ENCODE measurements at places on chromosomes 12 and 14.

DNA sequence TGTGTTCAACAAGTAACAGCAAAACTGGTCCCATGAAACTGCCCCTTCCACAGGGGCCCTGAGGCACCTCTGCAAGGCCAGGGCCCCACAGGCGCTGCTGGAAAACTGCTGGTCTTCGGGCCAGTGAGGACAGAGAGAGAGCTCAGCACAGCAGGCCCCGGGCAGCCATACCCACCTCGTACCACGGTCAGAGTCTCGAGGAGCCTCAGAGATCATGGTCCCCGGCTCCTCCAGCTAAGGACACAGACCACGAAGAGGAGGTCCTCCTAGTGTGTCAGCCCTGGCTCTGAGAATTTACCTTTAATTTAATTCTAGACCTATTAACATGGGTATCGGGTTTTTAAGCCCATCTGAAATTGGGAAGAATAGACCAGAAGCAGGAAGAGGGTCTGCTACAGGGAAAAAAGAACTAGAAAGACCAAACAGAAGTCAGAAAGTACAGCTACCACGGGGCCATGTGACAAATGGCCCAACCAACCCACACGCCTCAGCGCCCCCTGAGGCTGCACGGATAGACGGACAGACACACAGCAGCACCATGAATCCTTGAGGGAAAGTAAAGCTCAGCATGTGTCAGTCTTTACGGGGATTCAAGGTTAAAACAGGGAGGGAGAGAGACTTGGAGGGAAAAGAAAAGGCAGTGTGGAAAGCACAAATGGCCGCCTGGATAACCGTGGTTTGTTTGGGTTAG, 22.9 kb downstream of the ANKRD9 start:
- DNase-seq: no peak

DNA sequence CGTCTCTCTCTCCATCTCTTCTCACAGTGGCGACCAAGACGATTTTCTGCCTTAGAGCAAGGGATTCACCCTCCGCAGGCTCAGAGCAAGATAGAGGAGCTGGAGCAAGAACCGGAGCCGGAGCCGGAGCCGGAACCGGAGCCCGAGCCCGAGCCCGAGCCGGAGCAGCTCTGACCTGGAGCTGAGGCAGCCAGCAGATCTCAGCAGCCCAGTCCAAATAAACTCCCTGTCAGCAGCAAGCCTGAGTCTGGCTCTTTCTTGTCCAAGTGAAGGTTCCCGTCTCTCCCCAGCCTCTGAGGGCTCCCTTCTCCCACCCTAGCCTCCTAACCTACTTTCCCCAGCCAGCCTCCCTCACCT, 5.9 kb downstream of the LAG3 start:
- no peak for DNase-seq

GRCh38 chr12:42422785-42423184, 96.8 kb downstream of the PPHLN1 start:
- DNase-seq: no peak

DNA sequence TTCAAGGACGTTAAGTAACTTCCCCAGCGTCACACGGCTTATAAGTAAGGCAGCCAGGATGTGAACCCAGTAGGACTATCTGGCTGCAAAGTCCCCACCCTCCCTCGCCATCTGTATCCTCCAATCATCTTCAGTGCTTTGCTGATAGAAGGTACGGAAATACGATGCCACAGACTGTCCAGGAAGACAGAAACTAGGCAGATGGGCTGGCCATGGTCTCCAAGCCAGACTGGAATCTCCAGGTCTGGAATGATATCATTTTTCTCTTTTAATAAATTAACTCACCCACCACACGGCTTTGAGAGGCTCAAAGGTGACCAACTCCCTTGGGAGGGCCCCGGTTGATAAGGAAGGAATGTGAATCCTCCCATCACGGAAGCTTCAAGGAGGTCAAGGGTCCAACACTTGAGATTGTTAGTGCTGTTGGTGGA, 16.3 kb upstream of the BDKRB1 start:
- no peak for DNase-seq

GRCh38 chr12:25932971-25933370, 25.5 kb upstream of the RASSF8 start:
- no peak for DNase-seq

GRCh38 chr14:60051721-60052221, 40.0 kb upstream of the PCNX4 start:
- DNase-seq: no peak

DNA sequence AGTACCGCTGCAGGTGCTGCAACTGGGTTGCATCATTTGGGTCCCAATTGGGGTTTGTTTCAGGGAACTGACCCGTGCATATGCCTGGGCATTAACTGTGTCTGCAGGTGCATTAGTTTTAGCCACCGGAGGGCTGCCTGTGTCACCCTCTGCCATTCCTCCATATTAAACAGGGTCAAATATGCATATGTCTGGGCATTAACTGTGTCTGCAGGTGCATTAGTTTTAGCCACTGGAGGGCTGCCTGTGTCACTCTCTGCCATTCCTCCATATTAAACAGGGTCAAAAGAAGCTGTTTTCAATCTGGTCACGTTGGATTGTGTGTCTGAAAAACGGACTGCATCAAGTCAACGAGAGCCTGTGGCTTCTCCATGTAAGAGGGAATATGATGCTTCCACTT, 1317.0 kb downstream of the TMEM121 start:
- no peak for DNase-seq

DNA sequence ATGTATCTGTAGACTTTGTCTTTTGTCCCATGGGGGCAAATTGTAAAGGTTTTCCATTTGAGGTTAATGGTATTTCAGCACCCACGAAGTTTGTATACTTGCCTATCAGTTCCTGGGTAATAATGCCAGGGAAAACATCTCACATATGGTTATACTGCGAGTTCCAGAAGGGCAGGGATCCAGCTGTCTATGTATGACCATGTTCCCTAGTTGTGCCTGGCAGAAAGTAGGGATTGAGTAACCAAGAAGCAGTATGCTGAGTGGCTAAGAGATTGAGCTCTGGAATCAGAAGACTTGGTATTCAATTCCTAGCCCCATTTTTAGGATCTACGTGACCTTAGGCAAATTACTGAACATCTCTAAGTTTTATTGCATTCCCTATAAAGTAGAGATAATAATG, 173.2 kb upstream of the PWP1 start:
- DNase-seq: no peak

DNA sequence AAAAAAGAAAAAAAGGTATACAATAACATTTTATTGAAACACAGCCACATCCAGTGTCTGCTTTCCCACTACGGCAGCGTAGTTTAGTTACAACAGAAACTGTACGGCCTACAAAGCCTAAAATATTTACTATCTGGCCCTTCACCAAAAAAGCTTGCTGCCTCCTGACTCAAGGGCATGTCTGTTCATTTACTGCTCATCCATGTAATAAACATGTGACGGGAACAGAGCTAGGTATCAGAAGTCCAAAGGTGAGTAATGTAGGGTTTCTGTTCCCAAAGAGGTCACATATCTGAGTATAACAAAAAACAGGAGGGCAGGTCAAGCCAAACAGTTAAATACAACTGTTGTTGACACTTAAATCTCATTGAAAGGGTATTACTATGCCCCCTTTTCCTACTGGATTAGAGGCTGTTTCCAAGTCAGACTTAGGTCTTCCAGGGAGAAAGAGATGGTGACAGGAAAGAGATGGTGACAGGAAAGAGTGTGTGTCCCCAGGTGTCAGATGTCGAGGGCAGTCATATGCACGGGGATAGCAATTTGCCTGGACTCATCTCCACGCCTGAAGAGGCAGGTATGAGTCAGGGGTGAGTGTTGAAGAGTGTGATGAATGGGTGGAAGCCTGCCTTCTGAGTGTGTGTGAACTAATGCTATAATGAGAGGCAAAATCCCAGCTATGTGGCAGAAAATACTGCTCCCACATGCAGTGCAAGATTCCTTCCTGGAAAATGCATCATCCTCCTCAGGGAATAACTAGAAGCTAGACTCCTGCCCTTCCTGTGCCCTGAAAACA, 77.7 kb downstream of the MAP3K9 start:
- no peak for DNase-seq

GRCh38 chr14:59096303-59096702, 92.2 kb upstream of the DAAM1 start:
- no peak for DNase-seq

DNA sequence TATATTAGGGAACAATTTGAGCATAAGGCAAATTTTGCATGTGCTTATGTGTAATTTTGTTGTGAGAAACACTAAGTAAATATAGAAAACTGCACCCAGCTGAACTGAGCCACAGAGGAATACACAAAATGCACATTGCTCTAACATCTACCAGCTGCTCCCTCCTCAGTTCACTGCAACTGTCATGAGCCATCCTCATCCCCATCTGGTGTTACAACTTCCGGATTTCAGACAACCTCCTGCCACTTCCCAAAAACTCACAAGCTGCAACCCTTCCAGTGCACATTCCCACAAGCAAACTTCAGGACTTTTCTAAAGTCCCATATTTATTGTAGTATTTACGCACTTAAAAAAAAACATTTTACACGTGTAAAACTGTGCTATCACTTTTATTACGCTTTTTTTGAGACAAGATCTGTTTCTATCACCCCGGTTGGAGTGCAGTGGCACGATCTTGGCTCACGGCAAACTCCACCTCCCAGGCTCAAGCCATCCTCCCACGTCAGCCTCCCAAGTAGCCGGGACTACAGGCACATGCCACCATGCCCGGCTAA, 169.1 kb upstream of the TBX3 start:
- DNase-seq: no peak

- DNase-seq: no peak
These were observed 15.7 kb downstream of the SPX start for GRCh38 chr12:21541773-21542172.

DNA sequence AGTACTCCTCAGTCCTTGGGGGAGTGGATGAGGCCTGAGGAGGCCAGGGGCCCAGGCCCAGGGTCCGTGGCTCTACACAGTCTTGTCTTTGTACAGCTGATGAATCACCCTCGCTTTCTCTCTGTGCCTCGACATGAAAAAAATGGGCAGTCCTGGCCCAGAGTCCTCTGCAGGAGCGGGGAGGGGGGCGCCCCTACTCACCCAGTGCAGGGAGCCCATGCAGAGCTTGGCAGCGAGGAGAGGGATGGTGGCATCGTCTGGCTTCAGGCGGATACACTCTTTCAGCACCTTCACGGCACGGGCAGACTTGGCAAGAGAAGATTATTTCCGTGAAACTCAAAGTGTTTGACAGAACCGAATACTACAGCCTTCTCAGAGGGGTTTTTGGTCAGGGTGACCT, 159.3 kb downstream of the TTC7B start:
- no peak for DNase-seq

DNA sequence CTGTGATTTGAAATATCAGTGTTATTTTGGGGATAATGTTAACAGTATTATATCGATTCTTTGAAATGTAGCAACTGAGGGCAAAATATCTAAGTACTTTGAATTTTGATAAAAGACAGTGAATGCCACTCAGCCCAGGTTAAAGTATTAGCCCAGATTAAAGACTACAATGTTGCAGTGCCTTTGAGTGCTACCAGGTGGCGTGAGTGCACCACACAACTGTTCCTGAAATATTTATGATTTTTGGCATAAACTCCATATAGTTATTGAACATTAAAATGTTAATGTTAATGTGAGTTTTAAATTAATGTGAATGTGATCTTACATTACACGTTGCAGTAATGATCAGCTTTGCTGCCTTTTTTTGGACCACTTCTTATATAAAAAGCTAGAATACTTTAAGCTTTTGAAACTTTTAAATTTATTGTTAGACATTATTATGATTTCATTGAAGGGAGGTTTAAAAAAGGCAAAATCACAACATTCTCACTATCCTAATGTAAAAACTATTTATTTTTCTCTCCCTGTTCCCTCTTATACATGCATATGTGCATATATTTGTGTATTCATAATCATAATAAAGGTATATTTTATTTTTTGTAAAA, 22.5 kb downstream of the MRPS35 start:
- DNase-seq: no peak

DNA sequence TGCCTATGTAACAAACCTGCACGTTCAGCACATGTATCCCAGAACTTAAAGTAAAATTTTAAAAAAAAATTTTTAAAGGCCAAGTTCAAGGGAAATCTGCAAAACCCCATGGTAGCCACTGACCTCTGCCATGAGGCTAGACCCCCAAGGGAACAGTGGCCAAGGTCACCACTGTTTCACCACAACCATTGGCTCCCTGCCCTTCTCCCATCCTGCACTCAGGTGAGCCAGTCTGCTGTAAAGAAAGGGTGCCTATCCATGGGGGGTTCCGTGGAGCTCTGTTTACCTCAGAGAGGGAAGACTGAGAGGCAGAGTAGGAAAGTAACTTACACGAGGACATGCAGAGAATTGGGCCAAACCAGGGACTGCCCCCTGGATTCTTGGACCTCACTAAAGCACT, 38.6 kb downstream of the VWF start:
- no peak for DNase-seq

DNA sequence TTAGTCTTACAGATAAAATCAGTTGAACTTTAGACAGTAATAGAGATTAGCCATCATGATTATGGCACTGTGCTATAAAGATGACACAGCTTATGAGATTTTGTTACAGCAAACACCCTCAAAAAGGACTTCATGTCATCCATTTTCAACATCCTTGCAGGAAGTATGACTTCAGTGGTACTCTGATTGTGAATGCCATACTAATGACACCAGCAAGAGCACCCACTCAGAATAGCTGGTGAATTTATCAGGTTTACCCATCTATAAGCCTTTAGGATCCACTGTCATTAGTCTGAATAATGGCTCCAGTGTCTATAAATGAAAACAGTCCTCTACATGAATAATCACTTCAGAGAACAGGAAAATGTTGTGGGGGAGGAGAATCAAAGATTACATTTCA, 615.2 kb downstream of the RPS29 start:
- DNase-seq: no peak

DNA sequence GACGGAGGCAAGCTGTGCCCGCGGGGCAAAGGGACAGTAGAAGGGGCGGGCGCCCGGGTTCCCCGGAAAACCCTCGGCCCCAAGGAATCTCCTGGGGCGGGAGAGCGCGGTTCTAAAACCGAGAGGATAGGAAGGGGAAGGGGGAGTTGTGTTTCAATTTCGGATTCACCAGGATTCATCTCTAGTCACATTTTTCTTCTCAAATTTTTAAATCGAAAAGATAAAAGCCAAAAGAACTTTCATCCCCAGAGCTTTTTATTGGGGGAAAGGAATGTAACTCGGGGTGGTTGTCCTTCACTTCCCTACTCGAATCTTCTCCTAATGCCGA, 1.4 kb downstream of the BMP4 start:
- DNase-seq: no peak

DNA sequence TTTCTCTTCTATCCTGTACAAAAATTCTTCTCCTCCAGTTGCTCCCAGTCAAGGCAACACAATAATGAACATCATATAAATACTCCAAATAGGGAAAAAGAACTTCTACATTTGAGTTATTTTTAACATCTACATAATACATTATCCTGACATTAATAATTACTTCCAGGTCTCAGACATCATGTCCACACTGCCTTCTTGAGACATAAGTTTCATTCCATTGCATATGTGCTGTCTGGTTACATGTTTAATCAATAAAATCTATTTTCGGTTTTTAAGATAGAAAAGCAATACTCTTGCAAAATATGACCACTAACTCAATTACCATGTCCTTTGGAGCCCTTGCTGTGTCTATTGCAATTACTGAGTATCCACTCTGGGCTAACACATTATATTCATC, 881.9 kb downstream of the GALC start:
- DNase-seq: no peak

- DNase-seq: no peak
These were observed 484 bp downstream of the MIS18BP1 start for GRCh38 chr14:45252366-45253069.

GRCh38 chr12:124475295-124476010, 92.0 kb downstream of the NCOR2 start:
- DNase-seq: no peak

Measured in C1 segment of cervical spinal cord (tissue), 14 donors.